ENCODE measurements at places on chromosomes 12 and 14.

DNA sequence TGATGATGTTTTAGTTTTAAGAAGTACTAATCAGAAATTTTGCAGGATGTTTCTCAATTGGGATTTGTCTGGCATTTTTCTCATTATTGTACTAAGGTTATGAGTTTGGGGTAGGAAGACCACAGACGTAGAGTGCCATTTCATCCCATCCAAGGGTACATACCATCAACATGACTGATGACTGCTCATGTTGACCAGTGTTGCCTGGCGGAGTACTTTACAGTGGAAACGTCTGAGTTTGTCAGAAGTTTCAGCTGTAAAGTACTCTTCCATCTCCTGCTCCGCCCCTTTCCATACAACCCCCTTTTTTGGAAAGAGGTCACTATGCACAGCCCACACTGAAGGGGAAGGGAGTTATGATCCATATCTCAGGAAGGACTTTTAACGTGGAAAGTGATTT, 74.2 kb downstream of the RCOR1 start:
- DNase-seq = no peak

DNA sequence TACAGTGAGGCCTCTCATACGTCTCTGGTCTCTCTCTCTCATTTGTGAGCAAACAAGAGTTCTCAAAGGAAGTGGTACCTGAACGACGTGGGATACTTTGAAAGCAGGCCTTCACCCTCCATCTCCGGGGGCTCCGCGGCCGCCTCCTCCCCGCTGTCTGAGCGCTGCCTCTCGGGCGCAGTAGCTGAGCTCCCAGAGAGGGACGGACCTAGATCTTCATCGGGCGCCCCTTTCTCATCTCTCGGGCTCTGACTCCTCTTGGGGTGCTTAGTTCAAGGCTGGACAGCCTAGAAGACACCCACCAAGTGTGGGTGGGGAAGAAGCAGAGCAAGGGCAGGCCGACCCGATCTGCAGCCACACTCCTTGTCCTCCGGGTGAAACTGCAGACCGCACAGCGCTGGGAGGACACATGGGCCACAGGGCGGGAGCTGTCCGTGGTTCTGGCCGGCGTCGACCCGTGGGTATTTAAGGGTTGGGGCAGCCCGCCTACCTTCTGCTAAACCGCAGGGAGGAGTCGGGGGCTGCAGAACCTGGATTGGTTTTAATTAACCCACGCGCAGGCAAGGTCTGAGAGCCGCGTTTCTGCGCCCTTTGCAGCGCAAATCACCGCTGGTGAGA, 92.7 kb downstream of the PAH start:
- DNase-seq = no peak

- no peak for DNase-seq
Observed at GRCh38 chr14:58770491-58770982, 132.8 kb downstream of the DACT1 start.

- no peak for DNase-seq
Observed at GRCh38 chr14:71415404-71415690, 508.1 kb downstream of the PCNX1 start.

GRCh38 chr14:102711207-102711606, 66.0 kb upstream of the TRAF3 start:
- no peak for DNase-seq

GRCh38 chr14:101197595-101198397, 294.3 kb upstream of the RTL1 start:
- no peak for DNase-seq

GRCh38 chr12:108560752-108561719, at the start of gene SART3:
SART3 (minus strand) TSS chr12:108561173; CDS start chr12:108561154, 19 bp downstream.
- peak; percentile 88 for DNase-seq

GRCh38 chr12:32398816-32399369, 465 bp upstream of the FGD4 start:
- DNase-seq = no peak

DNA sequence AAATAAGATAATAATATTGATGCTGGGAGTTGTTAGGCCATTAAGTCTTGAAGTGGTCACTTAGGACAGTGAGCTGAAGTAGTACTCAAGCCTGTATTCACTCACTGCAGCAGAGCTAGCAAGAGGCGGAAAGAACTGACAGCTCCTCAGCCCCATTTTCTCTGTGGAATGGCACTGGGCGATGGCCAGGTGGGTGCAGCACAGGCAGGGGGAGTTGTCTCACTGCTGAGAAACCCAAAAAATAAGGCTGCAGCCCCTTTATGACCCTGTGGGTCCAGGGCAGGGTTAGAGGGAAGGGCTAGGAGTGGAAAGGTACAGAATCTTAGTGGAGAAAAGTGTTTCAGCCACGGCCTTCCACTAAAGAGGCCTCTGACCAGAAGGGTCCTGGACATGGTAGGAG, 35.5 kb downstream of the PDZRN4 start:
- no peak for DNase-seq

DNA sequence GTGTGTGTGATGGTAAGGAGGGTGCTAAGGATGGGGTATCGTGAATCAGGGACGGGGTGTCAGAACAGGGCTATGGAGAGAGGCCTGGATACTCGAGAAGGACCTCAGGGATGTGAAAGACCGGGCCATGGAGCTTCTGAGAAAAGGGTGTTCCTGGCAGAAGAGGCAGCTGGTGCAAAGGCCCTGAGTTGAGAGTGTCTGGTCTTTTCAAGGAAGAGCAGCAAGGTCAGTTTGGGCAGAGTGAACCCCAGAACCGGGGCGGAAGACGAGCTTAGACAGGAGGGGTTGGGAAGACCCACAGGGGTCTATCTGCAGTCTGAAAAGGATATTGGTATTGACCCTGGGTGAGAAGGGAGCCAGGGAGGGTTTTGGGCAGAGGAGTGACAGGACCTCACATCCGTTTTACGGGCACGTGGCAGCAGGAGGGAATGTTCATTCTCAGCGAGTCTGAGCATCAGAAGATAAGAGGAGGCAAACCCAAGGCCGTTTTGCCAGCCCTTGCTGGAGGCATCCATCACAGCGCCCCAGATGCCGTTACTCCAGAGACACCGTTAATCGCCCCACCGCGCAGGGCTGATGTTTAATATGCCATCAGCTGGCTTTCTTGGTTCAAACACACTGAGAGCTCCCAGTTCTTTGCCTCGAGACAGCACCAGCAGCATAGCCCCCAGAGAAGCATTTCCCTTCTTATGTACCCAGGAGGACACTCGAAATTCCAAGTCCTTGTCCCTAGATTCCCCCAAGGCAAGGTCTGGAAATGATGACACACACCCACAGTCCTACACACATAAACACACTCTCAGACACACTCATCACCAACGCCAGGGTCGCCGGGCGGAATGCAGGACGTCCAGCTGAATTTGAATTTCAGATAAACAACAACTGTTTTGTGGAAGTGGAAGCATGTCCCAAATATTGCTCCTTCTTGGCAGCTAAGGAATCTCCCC, 41.4 kb upstream of the EML1 start:
- peak; percentile 63 for DNase-seq

GRCh38 chr12:5830111-5830510, 114.9 kb downstream of the ANO2 start:
- DNase-seq = no peak

DNA sequence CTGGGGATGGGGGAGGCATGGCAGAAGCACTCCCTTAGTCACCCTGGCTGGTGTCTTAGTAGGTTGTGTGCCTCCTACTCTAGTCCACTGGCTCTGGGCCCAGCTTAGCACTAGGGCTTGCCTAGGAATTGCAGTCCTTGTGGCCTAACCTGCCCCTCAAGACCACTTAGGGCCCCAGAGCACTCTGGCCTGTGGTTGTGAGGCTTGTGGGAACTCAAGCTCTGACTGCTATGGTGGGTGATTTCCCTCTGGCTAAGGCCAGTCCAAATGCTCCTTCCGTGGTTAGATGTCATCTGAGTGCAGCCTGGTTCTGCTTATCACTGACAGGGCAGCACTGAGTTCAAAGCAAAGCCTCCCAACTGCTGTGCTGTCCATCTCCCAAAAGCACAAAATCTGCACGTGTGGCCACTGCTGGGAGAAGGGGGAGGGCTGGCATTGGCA, 20.2 kb downstream of the FGD4 start:
- peak; percentile 64 for DNase-seq

DNA sequence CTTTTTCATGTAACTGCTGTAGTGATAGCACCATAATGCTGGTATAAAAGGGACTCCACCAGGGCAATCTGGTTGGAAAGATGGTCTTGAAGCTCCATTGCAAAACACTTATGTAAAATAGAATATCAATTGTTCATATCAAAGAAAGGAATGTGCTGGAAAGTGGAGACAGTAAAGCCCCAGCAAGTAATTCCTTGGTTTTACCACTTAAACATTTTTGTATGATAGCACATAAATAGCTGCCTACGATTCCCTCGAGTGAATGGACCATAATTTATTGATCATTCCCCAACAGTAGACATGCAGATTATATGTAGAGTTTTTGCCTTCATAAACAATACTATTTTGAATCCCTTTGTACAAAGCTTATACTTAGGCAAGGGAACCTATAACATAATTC, 275.4 kb downstream of the PAWR start:
- no peak for DNase-seq

DNA sequence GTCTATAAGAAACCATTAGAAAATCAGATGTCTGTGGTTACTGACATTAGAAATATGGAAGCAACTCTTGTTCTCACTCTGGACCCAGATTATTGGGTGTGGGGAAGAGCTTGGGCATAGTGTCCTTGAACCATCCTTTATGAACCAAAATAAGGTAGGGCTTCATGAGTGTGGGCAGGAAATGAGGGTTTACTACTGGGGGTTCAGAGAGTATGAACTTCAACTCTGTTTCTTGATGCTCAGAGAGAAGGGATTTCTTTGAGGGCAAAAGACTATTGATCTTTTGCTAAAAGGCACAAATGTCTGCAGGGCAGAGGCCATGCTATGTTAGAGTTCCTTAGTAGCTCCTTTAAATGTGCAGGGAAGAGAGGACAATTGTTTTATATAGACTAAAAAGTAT, 183.3 kb upstream of the ATP2B1 start:
- no peak for DNase-seq

- no peak for DNase-seq
Observed at GRCh38 chr12:28099871-28100270, 90.4 kb upstream of the CCDC91 start.

- DNase-seq = no peak
Observed at GRCh38 chr12:109844091-109844490, 10.9 kb upstream of the TRPV4 start.
